ENCODE measurements at places on chromosomes 7 and 10. TPM values are rescaled to one million over a fixed set of nuclear protein-coding genes. Genes with fewer than 3 reads are reported as not detected.
A peak's percentile ranks its signal among the peaks of the same experiment; 100 is the strongest.

DNA sequence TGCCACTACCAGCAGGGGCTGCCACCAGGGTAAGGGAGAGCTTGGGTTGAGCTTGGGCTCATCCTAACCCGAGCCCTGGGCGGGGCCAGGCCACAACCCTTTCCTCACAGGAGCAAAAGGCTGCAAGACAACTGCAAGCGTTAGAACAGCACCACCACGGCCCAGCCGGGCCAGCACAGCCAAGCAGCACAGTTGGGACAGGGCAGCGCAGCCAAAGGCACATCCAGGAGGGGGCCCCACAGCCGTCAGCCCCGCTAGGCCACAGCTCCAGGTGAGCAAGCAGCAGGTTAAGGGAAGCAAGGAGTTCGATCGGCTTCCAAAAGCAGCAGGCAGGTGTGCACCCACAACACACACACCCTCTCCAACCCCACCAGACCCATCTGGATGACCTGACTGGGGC, 7.0 kb upstream of the NDST2 start:
- DNase-seq = no peak

- no peak for DNase-seq
These were observed 1.2 kb downstream of the SEPTIN7 start for GRCh38 chr7:35802102-35802466.

DNA sequence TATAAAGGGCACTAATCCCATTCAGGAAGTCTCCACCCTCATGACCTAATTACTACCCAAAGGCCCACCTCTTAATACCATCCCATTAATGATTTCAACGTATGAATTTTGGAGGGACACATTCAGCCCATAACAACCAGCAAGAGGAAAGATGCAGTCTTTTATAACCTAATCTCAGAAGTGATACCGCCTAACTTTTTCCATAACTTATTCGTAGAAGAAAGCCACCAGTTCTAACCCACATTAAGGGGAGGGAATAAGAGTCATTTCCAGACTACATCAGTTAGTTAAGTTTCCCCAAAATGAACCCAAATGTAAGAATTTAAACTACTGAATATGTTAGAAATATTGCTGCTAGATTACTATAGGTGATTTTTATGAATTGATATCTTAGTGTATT, 32.1 kb upstream of the LHFPL3 start:
- DNase-seq = no peak

DGKI gene
- total RNA-seq = 0.33 TPM

ZPBP gene
- not detected for total RNA-seq

RSBN1L gene
- 9.6 TPM for total RNA-seq

DNA sequence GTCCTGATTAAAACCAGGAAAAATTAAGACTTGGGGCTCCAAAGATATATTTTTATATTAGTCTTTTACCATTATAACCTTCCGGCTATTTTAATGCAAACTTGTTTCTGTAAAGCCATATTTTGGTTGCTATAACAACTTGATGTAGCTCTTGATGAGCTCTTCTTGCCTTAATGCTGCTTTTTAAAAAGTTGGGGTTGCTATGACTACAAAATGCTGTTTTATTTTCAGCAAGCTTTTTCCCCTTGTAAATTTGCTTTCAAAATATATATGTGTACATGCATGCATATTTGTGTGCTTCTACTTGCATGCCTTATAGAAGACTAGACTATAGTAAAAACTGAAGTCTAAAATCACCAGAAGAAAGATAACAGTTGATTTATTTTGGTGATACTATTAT, 99.7 kb downstream of the CSTF2T start:
- no peak for DNase-seq

DNA sequence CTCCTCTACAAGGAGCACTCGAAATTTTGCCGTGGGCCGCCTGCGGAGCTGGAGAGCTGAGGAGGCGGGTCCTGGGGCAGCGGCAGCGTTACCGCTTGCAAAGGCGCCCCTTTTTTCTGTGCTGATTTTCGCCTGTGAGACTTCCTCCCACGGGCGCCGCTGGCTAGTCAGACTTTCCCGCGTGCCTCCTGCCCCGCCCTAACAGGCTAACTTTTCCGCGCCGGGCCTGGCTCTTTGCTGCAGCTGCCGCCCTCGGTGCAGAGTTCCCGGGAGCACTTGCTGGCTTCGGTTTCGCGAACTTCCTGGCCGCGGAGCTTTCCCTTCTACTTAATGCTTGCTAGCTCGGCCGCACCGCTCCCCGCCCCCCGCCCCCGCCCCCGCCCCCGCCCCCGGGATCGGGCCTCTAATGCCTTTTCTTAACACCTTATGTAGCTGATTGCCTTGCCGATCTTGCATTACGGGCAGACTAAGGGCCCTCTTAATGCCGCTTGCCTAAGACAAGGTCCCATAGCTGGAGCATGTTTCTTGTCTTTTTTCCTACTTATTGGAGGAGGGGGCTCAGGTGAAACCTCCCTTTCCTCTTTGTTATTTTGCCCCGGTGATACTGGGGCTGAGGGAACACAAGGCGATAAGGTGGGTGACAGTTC, 37.9 kb upstream of the RASGEF1A start:
- DNase-seq = peak; percentile 84

GRCh38 chr10:24720096-24720495, 3.6 kb downstream of the ARHGAP21 start:
- DNase-seq = no peak

DNA sequence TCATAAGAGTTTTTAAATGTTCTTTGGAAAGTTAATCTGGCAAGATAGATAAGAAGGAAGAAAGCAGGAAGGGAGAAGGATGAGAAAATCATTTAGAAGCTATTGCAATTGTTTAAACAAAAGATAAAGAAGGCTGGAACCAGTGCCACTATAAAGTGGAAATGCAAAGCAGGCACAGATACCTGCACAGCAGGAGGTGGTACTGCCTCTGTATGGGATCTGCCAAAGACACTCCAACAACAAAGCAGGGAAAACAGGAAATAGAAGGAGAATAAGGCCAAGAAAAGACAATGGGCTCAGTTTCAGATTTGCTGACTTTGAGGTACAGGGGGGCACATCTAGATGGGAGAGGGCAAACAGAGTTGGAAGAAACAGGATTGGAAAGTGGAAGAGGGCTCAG, 138.6 kb downstream of the PPP1R17 start:
- DNase-seq = no peak

DNA sequence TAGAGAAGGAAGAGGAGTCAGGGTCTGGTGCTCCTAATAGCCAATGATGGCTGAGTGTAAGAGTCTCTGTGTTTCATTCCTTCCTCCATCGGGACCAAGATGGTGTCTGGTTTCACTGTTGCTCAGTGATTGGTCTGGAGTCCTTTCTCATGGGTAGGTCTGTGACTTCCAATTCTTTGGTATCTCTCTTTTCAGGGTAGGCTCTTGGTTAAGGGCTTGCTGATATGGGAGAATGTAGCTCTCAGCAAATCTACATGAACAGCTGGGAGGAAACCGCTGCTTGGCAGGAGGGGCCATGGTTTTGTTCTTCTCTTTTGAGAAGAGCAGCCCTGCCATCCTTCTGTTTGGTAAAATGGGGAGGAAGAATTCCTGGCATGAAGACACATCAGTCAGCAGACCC, 209.1 kb upstream of the PODXL start:
- no peak for DNase-seq

DNA sequence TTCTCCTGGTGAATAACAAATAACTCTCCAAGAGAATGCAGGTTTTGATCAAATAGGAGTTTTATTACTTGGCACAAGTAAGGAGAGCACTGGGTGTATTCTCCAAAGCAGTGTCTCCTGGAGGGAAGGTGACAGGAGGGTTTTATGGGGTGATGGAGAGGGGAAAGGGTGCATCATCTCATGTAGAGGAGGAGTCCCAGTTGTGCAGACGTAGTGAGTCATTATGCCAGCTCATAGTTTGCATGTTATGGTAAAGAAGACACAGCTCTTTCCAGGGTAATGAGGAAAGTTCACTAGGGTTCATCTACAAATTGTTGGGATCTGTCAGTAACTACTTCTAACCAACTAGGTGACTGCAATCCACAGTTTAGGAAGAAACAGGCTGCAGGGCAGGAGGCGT, 347.9 kb upstream of the MEOX2 start:
- DNase-seq = no peak

GRK5 gene
- total RNA-seq = 5.9 TPM

MYOF gene
- 3.4 TPM for total RNA-seq

LIPM gene
- total RNA-seq = not detected

GRCh38 chr7:28077616-28078015, 103.0 kb downstream of the JAZF1 start:
- no peak for DNase-seq

- no peak for DNase-seq
These were observed 217.7 kb upstream of the BMPER start for GRCh38 chr7:33687625-33688024.

GRCh38 chr10:121526801-121527221, 71.4 kb downstream of the FGFR2 start:
- no peak for DNase-seq

CDNF gene
- 3.7 TPM for total RNA-seq

CROT gene
- 24.7 TPM for total RNA-seq

FEZF1 gene
- total RNA-seq = not detected

GJD4 gene
- total RNA-seq = not detected

DNA sequence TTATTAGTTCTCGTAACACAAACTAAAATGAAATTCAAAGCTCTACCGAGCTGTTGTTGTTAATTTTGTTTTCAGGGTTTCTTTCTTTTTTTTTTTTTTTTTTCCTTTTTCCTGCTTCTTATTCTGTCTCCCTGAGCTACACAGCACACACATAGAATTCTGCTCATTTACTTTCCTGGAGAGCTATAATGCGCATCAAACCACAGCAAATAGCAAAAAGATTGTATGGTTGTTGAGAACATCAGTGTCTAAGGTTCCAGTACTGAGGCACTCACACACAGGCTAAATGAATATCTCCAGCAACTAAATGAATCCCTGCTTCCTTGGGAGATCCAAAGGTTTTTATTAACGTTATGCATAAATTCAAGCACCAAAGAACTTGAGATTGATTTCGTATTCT, 418.3 kb downstream of the PLXDC2 start:
- no peak for DNase-seq

DNA sequence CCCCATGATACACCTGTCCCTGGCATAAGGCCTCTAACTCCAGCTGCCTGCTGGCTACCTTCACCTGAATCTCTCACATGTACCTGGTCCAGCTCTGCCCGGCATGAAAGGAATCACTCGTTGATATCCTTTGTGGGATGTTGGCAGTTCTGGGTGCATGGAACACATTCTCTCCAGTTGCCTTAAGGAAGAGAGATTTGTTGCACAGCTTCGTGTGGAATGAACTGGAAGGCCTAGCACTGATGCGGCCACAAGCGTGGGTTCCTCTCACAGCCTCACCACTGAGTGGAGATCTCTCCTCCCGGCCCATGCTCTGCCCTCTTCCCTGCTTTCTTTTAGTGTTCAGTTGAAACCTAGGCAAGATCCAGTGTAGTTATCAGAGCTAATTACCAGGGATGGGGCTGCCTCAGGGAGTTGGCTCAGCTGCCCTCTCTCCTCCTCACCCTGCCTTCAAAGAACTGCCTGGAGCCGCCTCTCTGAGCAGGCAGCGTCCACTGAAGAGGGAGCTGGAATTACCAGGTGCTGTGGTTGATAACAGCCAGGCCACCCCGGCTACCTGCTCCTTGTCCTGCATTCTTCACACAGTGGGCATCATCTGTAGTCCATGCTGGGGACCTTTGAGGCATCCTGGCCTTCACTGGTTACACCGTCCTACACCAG, 194.3 kb downstream of the CCDC3 start:
- no peak for DNase-seq

RBP4 gene
- total RNA-seq = 5,021 TPM

PGAM2 gene
- total RNA-seq = 0.56 TPM

ADAM22 gene
- 0.13 TPM for total RNA-seq

SPAM1 gene
- not detected for total RNA-seq

GRCh38 chr7:117217106-117218035, 105.5 kb downstream of the WNT2 start:
- DNase-seq = no peak

MMRN2 gene
- total RNA-seq = 6.2 TPM

DNA sequence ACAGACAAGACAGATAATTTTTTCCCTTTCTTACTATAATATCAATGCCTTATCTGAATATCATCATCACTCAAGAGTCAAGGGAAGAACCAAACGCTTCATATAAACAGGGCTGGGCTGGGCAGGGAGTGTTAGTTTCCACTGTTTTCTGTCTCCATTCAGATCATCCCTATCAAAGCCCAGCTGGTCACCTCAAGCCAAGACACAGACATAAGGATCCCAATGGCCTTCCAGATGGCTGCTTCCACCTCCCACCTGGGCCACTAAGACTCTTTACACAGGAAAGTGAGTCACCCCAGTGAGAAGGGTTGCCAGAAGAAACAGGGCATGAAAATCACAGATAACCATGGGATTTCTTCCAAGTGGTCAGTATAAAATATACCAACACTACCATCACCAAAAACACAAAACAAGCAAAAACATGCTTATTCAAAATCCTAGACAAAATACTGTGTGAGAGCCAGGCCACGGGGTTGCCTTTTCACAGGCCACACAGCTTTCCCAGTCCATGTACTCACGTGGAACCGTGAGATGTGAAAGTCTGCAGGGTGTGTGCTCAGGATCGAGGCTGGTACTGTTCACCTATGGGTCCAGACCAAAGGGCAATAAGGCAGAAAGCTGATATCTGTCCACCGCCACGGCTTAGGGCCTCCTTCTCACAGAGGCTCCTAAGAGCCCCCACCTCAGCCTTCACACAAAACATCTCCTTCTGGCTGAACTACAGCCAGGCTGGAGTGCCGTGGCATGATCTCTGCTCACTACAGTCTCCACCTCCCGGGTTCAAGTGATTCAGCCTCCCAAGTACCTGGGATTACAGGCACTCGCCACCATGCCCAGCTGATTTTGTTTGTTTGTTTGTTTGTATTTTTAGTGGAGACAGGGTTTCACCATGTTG, 5.7 kb downstream of the PRSS1 start:
- DNase-seq = no peak

GRCh38 chr7:77550586-77550985, 13.5 kb downstream of the PTPN12 start:
- DNase-seq = no peak

PRKCQ gene
- total RNA-seq = 0.32 TPM

- DNase-seq = no peak
These were observed 98.7 kb downstream of the PRTFDC1 start for GRCh38 chr10:24853661-24854060.

VGF gene
- not detected for total RNA-seq

NCF1 gene
- total RNA-seq = 4.8 TPM

DNA sequence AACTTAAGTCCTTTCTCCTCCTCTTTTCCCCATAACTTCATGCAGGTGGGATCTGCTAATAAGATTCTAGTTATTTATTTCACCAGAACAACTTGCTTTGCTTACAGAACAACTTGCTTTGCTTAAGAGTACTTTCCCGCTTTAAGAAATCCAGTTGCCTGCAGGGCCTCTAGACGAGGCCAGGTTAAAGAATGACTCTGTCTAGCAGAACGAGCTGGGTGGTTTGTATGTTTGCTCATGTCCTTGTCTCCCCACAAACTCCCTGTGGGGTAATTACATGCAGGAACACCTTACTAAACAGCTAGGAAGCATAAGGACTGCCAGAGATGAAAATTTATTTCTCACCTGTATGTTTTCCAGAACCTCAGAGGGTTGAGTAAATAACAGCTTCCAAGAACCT, 8.8 kb upstream of the FZD8 start:
- DNase-seq = no peak

MLXIPL gene
- total RNA-seq = 157 TPM

CUZD1 gene
- not detected for total RNA-seq

CALML5 gene
- not detected for total RNA-seq

All from right lobe of liver (tissue), 6 donors.